ENCODE measurements at places on chromosomes 5 and 9. TPM values are rescaled to one million over a fixed set of nuclear protein-coding genes. Genes with fewer than 3 reads are reported as not detected.

DNA sequence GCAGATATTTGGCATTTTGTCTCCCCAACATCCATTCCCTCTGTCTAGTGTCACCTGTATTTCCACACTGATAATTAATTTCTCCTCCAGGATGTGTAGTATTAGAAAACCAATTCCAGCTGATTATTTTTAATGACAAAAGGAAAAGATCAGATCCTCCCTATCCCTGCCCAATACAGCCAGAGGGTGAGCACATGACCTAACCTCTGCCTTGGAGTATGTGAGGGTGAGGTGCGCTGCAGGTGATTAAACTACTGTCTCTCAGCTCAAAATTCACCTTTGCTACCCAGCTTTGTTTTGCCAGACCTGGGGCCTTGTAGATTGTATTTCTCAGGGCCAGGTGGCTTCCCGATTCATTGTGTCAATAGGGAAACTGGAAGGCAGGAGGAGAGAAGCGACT lies 402.1 kb downstream of the PRELID2 start:
- H3K27me3 ChIP-seq: no peaks in the 10 kb centered on the region
- H3K4me3 ChIP-seq: no peak overlapping the region
- DNase-seq: no peak
- no peaks in the 10 kb centered on the region for H3K4me1 ChIP-seq

DNA sequence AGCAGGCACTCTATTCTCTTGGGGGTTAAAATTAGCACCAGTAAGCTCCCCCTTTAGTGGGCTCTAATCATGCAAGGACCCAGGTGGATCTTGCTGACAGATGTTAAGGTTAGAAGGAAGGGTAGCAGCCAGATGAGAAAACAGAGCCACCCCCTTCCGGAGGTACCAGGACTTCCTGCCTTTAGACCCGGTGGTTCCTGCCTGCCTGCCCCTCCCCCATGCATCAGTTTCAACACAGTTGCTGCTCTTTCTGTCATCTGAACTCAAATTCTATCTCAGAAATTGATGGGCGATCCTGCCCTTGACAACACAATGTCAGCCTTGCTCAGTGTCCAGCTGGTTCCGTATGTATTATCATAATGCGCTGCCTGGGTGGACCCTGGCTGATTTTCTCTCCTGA lies 287.3 kb downstream of the EBF1 start:
- peaks cover 19% of the 10 kb centered on the region for H3K4me1 ChIP-seq
- DNase-seq: no peak
- no peaks in the 10 kb centered on the region for H3K27me3 ChIP-seq
- peak overlapping the region; percentile 37 for H3K4me3 ChIP-seq
- H3K27ac ChIP-seq: no peak overlapping the region

DNA sequence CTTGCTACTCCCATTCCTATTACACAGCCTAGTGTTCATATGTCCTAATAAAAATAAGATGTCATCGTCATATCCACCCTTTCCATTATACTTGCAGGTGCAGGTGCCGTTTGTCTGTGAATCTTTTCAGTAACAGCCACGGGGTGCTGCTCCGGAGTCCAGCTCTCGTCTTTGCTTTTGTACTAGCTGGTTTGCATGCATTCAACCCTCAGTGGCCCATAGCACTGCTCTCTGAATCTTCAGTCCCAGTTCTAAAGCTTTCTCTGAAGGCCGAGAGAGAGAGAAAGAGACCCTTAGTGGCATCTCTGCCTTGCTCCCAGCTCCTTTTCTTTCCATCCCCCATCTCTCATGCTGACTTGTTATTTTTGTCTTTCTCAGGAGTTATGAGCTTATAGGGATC lies 468.5 kb downstream of the TMEM232 start:
- DNase-seq: no peak
- H3K4me1 ChIP-seq: no peaks in the 10 kb centered on the region
- no peak overlapping the region for H3K4me3 ChIP-seq
- no peaks in the 10 kb centered on the region for H3K36me3 ChIP-seq

DNA sequence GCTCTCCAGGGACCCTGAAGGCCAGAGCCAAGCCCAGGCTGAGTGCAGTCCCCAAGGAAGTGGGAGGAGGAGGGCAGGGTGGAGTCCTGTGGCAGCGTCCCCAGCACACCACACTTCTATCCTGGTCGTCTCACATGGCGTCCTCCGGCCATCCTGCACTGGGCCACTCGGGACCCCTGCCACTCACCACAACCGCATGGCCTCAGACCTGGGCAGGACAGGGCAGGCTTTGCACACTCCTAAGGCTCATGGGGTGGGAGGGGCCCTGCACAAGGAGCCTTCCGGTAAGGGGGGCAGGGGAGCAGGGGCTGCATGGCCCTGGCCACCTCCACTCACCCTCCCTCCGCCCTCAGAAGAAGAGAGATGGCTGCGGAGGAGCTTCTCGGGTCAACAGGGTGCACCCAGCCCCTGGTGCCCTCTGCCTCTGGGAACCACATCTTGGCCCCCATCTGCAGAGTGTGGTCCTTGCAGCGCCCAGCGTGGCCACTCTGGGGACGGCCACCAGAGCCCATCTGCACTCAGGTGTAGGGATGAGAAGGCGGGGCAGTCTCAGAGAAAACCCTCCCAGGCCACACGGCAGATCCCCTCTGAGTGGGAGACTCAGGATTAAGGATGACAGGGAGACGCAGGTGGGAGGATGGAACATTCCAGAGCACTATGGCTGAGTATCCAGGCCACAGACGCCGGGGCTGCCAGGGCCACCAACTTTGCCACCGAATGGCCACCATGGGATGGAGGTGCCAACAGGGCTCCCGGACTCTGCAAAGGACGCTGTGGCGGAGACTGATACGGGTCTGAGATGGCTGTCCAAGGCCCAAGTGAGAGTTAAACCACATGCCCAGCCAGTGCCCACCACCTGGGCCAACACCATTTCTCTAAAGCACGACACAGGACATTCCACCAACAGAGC lies 7.6 kb downstream of the TPPP start:
- H3K27me3 ChIP-seq: no peaks in the 10 kb centered on the region
- DNase-seq: no peak
- no peaks in the 10 kb centered on the region for H3K4me1 ChIP-seq
- H3K36me3 ChIP-seq: no peaks in the 10 kb centered on the region
- H3K27ac ChIP-seq: no peak overlapping the region
- H3K4me3 ChIP-seq: no peak overlapping the region

GRCh38 chr5:159478950-159479349 lies 148.7 kb upstream of the IL12B start:
- no peak for DNase-seq
- H3K27me3 ChIP-seq: peaks cover 11% of the 10 kb centered on the region
- H3K4me1 ChIP-seq: peaks cover 4% of the 10 kb centered on the region
- H3K36me3 ChIP-seq: no peaks in the 10 kb centered on the region

DNA sequence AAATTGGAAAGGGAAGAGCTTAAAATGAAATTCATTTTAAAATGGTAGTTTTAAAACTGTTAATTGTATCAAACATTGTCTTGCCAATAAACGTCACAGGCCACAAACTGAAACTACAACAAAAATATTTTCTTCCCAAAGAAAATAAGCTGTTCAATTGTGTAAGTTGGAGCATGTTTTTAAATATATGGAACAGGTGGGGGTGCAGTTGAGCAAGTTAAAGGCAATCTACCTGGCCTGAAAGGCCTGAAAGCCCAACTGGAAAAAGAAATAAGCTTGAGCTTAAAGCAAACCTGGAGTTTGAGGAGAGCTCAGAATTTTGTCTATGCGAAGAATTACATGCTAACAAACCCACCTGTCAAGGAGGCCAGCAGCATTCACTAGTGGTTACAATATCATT lies 439.5 kb downstream of the ACTL7B start:
- H3K27ac ChIP-seq: no peak overlapping the region
- H3K4me1 ChIP-seq: no peaks in the 10 kb centered on the region
- H3K36me3 ChIP-seq: no peaks in the 10 kb centered on the region
- no peaks in the 10 kb centered on the region for H3K27me3 ChIP-seq
- H3K4me3 ChIP-seq: no peak overlapping the region

DNA sequence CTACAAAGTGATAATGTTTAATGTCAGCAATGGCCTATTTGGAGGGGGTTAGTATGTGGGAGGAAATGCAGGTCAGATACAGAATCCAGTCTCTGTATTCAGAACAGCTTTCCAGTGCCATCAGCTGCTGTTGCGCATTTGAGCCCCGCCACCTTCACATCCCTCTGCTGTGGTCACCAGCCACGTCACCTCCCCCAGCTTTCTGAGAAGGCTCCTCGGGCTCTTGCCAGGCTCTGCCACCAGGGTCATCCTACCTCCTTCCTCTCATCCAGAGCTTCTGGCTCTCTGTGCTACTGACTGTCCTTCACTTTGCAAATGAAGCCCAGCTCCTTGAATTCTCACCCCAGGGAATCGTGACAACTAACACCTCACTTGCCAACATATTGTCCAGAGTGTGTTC lies 138.8 kb downstream of the PIK3R1 start:
- H3K36me3 ChIP-seq: no peaks in the 10 kb centered on the region
- no peak for DNase-seq
- H3K27ac ChIP-seq: no peak overlapping the region
- H3K4me3 ChIP-seq: no peak overlapping the region
- no peaks in the 10 kb centered on the region for H3K27me3 ChIP-seq
- no peaks in the 10 kb centered on the region for H3K4me1 ChIP-seq

The DNAH5 gene
- total RNA-seq: not detected

The ENC1 gene
- total RNA-seq: 6.8 TPM

Measured in CD4-positive, CD25-positive, alpha-beta regulatory T cell (primary cell).